ENCODE measurements at places on chromosomes 3 and 15.

DNA sequence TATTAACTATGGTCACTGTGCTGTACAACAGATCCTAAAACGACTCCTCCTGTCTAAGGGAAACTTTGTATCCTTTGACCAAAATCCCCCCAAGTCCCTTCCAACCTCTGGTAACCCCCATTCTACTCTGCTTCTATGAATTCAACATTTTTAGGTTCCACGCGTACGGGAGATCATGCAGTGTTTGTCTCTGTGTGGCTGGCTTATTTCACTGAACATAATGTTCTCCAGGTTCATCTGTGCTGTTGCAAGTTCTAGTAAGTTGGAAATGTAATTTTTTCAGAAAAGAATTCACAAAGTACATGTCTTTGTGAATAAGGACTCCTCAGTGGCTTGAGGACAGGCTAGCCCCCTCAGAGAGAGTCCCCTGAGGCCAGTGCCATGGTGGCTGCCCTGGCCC is 66.1 kb downstream of the ATP10A start:
- no peak for DNase-seq

DNA sequence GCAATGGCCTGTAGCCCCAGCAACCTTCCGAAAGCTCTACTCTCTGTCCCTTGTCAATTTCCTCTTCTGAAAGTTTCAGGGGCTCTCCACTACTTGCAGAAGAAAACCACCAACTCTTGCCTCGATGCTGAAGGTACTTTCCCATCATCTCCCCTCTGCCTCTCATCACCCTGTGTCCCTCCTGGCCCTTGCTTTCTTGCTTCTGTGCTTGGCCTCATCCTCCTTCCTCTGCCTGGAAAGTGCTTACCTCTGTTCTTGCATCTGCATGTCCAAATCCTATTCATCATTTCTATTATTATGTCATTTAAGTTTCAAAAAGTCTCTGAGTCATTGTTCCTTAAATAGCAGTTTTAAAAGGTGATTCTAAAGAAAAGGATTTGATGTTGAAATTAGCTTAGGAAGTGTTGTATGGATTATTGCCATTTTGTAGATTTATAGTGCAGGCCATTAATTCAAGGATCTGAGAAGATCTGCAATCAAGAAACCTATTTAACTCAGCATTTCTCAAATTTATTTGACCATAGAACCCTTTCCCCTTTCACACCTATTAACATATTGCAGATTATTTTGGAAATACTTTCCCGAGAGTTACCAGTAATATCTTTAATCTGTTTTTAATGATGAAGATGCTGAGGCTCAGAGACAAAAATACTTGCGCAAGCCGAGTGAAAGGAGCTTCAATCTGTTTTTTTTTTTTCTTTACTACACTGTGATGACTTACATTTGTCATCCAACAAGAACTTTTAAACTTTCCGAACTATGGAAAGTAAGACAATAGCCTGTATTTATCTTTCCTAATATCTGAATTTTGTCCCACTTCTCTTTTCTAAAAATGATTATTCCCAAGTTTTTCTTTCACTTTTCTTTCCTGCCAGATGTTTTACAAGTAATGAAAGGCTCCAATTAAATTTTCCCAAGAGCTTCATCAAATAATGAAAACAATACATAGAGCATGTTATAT is 22.3 kb upstream of the CFAP161 start:
- no peak for DNase-seq

DNA sequence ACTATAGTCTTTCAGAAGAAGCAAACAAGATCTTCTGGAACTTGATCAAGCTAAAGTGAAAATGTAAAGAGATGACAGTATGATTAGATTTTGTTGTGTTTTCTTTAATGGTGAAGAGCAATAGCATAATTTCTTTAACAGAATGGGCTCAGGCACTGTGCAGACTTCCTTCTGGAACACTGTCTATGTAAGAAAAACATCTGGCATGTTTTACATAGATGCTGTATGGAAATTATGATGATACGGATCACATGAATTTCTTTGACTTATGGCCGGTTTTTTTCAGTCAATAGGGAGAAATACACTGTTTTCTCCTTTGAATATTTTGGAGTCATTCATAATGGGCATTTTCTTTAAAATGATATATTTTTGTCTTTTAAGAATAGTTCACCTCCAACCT is 42.6 kb downstream of the PHLDB2 start:
- DNase-seq: no peak

GRCh38 chr3:167609156-167609555 is 44.6 kb downstream of the WDR49 start:
- DNase-seq: no peak

GRCh38 chr3:172009803-172010202 is 29.6 kb upstream of the FNDC3B start:
- DNase-seq: no peak

GRCh38 chr3:27723815-27724458 is 1.8 kb upstream of the EOMES start:
- DNase-seq: no peak

DNA sequence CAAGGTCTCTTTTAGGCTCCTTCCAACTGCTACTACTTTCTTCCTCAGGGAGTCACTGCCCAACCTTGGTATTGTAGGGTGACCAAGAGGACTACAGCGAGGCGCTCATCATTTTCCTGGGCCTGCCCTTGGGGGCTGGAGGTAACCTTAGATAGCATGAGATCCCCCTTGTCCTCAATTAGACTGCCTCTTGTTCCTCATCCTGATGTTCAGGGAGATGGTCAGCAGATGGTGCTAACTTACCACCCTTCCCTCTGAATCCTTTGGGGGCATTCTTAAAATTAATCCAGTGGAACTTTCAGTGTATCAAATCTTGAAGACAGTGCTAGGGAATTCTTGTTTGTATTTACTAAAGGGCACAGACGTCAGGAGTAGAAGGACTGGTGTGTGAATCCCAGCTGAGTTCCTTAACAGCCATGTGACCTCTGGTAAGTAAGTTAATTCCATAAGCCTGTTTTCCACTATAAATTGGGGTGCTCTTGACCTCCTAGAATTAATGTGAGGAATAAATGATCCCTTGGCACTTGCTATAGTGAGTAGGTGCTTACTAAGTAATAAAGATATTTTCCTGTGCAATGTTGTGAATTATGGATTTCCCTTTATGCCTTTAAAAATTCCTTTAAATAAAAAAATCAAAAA is 4.1 kb upstream of the CLPX start:
- peak; percentile 22 for DNase-seq

DNA sequence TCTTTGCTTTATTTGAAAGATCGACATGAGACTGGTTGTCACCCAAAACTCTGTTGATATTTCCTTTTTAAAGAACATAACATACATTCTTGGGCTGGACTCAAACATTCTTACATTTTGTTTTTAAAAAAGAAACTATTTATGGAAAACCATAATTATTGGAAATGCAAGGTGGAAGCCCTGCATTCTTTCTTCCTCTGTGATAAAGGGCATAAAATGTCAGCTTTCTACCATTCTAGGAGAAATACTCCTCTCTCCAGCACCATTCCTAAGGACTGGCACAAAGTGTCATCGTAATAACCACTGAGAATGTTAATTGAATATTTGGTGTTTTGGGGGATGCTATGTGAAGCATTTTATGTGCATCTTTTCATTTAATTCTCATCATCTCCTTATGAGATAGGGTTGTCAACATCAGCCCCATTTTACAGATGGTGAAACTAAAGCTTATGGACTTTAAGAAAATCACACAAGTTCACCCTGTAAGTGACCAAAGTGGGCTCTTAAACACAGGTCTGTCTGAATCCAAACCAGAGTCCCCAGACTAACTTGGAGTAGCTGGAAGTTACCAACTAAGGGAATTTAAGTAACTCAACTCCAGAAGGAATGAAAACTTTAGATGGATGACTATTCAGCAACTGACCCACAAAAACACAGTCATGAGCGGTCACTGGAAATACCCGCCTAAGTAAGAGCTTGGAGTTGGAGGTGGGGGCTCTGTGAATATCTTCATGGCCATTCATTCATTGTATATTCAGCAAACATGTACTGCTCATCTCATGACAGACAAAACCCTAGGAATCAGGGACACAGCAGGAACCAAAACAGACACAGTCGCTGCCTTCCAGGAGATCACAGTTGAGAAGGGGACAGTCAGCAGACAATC is 45.9 kb upstream of the LMCD1 start:
- no peak for DNase-seq

GRCh38 chr3:190210608-190211007 is 89.9 kb upstream of the P3H2 start:
- DNase-seq: no peak

DNA sequence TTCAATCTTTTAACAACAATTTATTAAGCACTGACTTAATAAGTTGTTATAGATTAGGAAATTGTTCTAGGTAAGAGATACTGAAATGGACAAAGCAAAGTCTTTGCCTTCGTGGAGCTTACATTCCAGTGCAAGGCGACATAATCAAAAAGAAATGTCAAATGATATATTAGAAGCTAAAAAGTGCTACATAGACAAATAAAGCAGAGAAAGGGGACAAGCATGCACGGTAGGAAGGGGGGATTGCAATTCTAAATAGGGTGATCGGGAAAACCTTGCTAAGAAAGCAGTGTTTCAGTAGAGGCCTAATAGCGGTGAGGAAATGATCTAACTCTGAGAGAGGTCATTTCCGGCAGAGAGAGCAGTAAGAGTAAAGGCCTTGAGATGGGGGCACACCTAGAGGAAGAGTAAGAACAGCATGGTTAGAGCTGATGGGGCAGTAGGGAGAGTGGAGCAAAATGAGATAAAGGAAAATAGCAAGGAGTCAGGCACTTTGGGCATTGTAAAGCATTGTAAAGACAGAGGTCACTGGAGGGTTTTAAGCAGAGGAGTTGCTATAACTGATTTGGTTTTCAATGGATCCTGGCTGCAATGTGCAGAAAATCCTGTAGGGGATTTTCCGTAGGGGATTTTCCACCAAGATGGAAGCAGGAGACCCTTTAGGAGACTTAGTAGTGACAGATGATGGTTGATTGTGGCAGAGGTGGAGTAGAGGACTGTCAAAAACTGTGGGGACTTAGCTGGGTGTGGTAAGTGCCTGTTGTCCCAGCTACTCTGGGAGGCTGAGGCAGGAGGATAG is 71.7 kb upstream of the CFAP20DC start:
- DNase-seq: no peak

GRCh38 chr15:89406218-89406939 is 71.8 kb upstream of the POLG start:
- no peak for DNase-seq

DNA sequence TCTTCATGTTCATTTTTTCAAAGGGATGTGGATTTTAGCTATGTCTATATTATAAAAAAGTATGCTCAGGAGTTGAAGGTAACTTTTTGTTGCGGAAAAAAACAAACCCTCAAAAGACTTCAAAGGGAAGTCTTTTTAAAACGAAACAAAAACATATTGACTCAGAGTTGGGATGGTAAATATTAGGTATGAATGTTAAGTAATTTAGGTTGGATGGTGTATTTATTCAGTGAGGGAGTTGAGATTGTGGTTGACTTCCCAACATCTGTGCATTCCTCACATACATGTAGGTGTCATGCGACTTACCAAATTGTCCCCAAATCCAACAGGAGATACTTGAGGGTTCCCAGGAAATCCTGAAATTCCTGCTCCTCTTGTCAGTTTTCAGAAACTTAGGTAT is 32.7 kb upstream of the PLSCR5 start:
- no peak for DNase-seq

- no peak for DNase-seq
Measured at GRCh38 chr3:196440696-196441095, 8.5 kb upstream of the UBXN7 start.

GRCh38 chr3:136078421-136079364 is 113.2 kb downstream of the PPP2R3A start:
- no peak for DNase-seq

DNA sequence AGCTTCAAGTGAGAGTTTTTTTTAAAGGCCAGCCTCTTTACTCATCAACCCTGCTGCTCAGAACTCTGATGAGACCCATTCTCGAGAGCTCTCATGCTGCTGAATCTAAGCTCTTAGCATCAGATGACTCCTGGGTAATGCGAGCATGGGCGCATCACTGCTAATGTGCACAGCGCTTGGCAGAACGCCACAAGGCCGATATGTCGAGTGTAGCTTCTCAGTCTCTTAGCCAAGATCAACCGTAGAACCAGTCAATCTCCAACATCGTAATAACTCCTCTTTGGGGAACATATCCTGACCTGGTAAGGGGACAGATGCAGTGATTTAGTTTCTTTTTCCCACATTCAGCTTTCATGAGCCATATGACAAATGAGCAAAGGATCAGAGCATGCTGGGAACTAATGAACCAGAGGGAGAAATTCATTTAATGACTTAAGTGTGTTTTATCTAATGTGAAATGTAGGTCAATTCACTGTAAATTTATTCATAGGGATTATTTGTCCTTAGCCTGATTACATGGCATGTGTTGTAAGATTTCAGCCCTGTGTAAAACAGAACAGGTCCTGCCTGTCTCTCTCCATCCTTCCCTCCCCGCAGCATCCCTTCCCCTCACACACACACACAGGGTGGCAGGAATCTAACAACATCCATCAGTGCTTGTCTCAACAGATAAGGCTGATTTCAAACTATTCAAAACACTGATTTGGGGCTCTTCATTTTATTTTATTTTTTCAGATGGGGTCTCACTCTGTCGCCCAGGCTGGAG is 195.4 kb upstream of the C2CD4B start:
- no peak for DNase-seq

Data from skeletal muscle cell (primary cell).